ENCODE measurements at places on chromosomes 2 and 18.

DNA sequence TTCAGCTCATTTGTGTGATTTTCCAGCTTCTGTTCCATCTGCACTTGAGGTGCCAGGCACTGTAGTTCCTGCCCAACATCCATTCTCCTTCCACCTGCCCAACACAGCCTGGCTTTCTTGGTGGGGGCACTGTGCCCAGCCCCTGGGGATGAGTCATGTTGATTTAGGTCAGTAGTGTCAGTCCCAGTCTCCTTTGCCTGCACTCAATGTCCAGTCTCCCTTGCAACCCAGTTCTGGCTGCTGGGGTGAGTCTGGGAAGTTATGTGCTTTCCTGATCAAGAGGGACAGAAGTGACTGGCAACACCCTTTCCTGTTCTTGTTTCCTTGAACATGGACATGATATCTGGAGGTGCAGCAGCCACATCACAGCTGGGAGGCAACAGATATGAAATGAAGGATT is 1.5 kb upstream of the ASB18 start:
- no peak for DNase-seq

DNA sequence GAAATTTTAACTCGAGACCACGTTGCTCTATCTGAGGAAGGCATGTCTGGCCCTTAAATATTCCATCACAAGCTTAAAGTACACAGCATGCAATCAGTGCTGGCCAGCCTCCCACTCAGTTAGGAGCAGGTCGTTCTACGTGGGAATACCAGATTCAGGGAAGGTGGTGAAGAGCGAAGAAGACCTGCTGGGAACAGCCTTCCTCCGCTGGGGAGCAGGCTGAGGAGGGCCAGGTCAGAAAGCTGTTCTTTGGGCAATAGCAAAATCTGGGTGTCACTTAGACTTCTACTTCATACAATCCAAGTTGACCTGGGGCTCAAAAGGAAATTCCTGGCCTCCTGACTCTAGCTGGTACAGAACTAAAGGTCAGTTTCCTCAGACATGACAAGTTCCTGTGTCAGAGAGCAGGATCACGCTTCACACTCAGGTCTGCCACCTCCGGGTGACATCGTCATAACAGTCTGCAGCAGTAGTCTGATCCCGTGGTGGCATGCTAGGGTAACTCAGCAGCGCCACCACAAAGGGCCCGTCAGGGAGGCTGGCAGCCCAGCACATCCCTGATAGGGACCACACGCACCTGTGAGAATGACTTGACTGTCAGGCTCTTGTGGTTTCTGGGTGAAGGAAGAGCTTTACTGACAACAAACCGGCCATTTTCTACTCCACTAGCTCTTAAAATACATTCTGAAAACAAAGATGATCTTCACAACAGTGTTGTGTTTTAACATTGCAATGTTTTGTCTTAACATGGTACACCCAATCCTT is 35.2 kb upstream of the NAPG start:
- DNase-seq = peak; percentile 25

DNA sequence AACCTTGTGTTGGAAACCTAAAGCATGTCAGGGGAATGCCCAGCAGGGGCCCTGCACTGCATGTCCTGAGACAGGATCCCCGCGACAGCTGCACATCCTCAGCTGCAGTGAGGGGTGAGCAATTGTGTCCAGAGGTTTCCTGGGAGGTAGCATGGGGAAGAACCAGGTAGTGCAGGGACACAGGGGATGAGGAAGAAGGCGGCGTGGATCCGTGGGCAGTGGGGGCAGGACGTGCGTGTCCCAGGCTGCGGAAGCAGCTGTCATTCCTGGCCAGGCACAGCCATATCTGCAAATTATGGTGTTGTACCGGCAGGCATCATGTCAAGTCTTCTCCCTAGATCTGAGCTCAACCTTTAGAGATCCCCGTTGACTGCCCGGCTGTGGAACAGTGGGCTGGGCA is 238.2 kb upstream of the MYT1L start:
- no peak for DNase-seq

- no peak for DNase-seq
Measured at GRCh38 chr2:14285812-14286211, 346.7 kb upstream of the LRATD1 start.

- no peak for DNase-seq
Measured at GRCh38 chr2:183812091-183812490, 687.8 kb downstream of the NUP35 start.

DNA sequence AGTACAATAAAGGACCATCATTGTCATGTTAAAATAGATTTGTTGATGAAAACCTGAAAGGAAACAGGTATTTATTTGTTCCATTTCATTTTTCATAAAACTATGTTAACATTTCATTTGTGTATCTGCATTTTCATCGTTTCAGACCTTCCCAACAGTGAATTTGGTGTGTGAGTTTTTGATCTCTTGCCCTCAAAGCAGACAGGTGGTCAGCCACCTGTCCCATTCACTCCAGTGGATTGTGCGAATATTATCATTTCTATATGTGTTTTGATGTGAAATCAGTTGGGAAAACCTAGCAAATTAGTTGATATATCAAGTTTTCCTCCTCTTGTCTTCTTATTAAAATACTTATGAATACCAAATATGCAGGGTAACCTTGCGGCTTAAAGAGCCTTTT is 25.4 kb upstream of the ATP5MC3 start:
- no peak for DNase-seq

- no peak for DNase-seq
Measured at GRCh38 chr2:182080493-182080892, 94.8 kb downstream of the PPP1R1C start.

DNA sequence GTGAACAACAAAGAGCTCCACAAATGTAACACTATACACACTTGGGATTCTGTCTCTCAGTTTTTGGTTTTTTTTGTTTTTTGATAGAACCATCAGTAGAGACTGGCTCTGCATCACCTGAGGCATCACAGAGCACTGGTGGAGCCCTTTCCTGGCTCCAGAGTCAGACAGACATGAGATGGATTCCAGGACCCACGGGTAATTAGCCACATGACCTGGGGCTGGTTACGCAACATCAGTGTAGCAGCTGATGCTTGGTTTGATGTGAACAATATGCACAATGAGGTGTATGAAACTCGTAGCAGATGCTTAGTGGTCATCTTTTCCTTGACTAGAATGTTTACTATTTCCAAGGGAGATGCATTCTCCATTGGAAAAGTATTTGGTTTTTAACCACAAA is 40.7 kb downstream of the CMPK2 start:
- no peak for DNase-seq

DNA sequence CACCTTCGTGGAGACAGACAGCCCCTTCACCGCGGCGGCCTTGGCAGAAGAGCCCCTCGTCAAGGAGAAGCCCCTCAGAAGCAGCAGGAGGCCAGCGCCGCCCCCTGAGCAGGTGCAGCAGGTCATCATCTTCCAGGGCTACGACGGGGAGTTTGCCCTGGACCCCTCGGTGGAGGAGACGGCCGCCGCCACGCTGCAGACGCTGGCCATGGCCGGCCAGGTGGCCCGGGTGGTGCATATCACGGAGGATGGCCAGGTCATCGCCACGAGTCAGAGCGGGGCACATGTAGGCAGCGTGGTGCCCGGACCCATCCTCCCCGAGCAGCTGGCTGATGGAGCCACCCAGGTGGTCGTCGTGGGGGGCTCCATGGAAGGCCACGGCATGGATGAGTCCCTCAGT is 145.7 kb downstream of the PTGR3 start:
- no peak for DNase-seq

GRCh38 chr2:9780368-9781130 is 62.7 kb upstream of the TAF1B start:
- no peak for DNase-seq

DNA sequence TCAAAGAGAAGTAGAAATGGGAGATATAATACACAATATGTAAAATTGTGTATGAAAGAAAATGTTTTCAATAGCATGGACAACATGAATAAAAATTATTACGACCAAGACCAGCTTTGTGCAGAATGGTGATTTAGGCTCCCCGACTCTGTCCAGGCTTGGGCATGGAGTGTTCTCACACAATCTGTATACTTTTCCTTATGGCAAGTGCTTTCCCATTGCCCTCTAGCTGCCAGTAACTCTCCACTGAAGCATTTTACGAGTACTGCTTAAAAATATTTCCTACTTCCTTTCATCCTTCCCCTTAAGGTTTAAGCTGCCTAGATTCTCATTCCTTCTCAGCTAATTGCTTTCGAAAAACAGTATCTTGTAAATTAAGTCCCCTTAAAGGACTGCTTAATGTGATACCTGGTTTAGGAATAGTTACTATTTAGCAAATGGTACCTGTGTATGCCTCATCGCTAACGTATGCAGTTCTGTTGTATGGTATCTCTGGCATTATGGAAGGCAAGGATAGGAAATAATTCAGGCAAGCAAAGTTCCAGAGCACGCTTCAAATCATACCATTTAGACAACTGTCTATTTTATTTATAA is 714.6 kb downstream of the ERBB4 start:
- no peak for DNase-seq

- DNase-seq = no peak
Measured at GRCh38 chr2:140349695-140350094, 1569.5 kb upstream of the NXPH2 start.

DNA sequence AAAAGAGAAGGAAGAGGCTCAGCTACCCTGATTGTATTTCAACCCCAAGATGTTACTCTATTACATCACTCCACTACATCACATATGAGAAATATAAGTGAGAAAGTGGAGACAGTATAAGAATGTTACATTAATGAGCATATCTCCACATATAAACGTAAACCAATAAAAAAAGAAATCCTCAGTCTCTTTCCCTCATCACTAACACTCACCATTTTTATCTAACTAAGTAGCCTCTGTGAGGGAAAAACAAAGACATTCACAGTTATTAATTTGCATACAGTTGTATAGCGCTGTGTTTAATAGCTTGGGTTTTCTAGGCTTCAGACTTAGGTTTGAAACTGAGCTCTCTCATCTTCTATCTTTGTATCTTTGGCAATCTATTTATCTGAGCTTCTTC is 489.1 kb upstream of the LRRTM4 start:
- no peak for DNase-seq

GRCh38 chr18:22872900-22873537 is 60.1 kb upstream of the RBBP8 start:
- DNase-seq = no peak

DNA sequence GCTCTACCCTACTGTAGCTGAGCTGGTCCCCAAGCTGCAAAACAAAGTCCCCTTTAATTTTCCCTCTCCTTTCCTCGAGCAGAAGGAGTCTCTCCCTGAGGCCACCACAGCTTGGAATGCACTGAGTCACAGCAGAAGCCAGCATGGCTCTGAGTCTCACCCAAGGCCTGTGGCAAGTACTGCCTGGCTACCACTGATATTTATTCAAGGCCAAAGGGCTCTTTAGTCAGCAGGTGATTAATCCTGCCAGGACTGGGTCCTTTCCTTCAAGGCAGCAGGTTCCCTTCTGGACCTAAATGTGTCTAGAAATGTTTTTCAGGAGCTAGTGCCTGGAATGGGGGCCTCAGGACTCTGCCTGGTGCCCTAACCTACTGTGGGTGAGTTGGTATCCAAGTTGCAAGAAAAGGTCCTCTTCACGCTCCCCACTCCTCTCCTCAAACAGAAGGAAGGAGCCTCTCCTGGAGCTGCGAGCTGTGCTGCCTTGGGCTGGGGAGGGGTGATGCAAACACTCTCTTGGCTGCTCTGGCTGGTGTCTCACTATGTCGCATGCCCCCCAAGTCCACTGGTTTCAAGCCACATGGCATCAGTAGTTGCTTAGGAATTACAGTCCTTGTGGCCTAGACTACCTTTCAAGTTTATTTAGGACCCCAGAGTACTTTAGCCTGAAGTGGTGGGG is 53.4 kb downstream of the CD28 start:
- no peak for DNase-seq

- DNase-seq = no peak
Measured at GRCh38 chr18:37265382-37265781, 300.2 kb downstream of the CELF4 start.

DNA sequence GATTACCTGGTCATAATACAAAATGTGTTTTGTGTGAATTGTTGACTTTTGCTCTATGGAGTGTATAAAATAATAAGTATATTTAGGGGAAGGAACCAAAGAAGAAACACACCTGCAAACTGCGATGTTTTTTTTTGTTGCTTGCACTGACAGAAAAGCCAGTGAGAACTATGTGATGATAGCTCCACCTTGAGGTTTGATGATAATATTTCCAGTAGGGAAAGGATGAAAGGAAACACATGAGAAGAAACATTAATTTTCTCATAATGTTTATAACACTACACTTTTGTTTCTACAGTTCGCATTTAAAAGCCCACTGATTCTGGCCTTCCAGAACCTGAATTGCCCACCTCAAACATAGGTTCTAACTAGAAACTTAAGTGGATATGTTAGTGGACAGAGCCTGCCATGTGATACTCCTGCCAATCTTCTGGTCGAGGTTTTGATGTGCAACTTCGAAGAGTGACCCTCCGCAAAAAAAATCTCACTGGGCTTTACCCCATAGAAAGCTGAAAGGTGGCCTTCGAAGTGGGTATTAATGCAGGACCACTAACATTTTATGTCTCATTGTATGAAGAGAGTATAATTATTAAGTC is 476.4 kb upstream of the SPHKAP start:
- DNase-seq = no peak

DNA sequence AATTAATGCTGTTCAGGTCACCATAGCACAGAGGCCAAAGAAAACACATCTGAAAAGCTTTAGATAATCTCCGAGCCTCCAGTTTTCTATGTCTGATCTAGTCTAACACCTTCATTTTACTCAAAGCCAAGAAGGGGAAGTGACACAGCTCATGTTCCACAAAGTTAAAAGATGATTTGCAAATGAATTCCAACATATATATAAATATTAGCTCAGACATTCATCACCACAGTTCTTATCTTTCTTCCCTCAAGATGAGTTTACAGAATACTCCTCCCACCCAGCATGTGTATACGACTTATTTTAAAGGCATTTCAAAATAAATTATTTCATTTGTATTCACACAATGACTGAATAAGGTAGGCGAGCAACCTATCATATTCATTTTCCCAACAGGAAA is 82.4 kb downstream of the AAK1 start:
- DNase-seq = no peak

GRCh38 chr18:42850174-42851083 is 265.1 kb downstream of the RIT2 start:
- no peak for DNase-seq

DNA sequence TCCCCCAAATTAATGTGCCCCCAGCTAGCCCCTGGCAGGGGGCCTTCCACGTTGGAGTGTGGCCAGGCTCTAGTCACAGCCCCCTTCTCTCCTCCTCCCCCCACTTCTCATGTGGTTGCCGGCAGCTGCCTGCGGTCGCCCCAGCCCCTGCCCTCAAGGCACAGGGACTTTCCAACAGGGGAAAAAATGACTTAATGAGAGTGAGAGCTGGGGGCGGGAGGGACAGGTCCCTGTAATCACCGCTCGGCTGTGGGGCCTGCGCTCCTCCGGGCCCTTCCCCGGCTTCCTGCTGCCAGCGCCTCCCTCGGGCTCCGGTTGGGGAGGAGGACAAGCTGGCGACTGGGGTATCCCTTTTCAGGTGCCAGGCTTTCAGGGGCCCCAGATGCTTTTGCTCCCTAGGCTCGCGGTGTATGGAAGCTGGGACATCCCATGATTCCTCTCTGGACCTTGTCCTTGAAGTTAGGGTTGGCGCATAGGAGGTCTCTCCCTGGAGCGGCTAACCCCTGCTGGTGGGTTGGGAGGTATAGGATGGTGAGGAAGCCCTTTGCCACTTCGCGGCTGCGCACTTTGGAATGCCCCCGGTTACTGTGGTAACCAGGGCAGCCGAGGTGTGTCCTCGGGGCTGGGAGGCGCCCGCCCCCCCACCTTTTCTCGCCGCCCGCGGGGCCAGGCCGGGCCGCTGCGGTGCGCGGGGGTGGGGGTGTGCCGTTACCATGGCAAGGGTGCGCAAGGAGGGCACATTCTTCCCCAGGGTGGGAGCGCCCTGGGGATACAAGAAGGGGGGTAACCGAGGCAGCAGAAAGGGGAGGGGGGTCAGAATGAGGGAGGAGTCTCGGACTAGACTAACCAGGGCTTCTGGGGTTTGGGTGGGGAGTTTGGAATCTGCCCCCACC is 16.1 kb downstream of the WNT10A start:
- peak; percentile 78 for DNase-seq

Measured in stimulated activated CD4-positive, alpha-beta T cell treated with anti-CD3 and anti-CD28 coated beads, TNF-alpha, amount 100 ng/mL, for 24 hours (primary cell).